Foreskin keratinocyte (primary cell): ENCODE measurements at places on chromosomes 11 and 22. TPM values are rescaled to one million over a fixed set of nuclear protein-coding genes. Genes with fewer than 3 reads are reported as not detected.

GRCh38 chr11:113281052-113281725, 33.2 kb upstream of the TTC12 start:
- DNase-seq = no peak

DNA sequence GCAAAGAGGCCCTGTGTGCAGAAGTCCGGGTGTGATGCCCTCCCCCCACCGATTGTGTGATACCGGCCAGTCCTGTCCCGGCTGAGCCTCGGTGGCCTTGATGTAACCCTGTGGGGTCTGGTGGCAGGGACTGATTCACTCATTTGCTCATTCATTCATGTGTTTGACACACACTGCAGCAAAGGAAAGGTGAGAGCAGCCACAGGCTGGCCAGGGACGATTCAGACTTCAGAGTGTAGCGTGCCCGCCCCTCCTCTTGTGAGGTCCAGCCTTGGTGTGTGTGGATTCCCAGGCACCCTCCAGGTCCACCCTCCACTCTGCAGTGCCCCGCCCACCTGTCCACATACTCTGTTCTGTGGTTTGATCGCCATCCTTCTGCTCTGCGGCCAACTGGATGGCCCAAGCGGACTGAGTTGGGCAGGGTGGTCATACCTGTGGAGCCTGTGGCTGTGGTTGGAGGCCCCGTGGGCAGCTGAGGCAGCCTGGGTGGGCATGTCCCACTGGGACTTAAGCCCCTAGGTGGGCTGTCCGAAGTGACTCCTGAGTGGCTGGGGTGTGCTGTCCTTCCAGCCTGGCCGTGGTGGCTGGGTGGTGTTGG, 58.0 kb upstream of the CCDC188 start:
- no peak for DNase-seq

DNA sequence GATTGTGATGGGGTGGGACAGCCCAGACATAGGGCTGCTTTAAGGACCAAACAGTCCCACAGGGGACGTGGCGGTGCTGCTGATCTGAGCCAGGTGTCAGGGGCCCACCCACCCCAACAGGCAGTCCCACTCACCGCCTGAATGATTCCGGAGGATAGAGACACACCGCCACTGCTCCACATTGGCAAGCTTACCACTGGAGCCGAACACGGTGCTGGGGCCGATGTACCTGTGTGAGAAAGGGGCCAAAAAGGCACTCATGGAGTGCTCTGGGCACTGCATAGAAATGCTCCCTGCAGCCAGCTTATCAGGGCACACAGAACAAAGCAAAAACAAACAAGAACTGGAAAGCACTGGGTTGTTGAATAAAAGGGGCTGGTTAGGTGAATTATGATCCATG, 25.9 kb downstream of the HIRA start:
- DNase-seq = no peak

- DNase-seq = no peak
Observed at GRCh38 chr22:44247346-44247745, 65.4 kb downstream of the SHISAL1 start.

DNA sequence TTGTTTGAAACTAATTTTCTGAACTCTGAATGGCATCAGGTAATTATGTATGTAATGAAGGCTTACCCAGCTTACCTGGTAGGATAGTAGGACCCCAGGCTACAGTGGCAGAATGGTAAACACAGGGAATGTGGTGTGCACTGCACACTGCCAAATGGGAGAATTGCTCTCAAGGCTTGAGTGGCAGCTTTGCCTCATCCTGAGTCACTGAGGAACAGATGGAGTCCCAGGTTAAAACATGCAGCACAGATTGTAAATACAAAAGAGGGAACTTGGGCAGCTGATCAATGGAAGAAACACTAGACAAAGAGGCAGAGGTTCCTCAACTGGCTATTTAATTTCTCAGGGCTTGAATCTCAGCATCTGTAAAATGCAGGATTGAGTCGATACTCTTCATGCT, 24.4 kb downstream of the GPR83 start:
- DNase-seq = peak; percentile 3

DNA sequence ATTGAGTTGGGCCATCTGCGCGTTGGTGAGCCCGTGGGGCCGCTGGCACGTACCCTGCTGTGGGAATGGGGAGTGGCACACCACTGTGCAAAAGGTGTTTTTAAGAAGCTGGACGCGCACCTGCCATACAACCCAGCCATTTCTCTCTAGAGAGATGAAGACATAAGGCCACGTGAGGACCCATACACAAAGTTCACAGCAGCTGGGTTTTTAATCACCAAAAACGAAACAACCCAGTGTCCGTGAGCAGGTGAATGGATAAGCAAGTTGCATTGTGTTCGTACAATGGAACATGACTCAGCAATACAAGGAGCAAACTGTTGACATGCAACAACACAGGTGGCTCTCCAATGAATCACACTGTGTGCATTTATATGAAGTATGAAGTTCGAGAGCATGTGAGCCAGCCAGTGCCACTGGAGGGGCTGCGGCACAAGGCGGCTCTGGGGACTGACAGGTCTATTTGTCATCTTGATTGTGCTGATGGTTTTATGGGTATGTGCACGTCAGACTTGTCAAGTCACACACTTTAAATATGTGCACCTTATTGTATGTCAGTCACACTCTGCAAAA, 30.6 kb upstream of the PANX2 start:
- peak; percentile 25 for DNase-seq

DNA sequence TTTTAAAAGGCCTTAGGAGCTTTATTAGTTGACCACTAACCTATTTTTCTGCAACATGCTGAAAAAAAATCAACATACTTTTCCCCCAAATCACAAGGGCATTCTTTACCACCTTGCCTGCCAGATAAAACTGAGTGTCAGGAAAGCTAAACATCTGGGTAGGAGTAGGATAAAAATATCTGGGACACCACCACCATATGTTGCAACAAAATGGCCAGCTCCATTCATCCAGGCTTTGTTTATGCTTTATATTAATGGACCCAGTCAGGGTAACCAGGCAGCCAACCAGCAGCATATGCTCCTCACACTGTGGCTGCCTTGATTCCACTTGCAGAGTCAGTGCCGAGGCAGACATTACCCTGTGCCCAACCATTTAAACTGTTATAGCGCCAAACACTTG, 1024.5 kb downstream of the LRRC4C start:
- no peak for DNase-seq

- DNase-seq = no peak
Observed at GRCh38 chr22:24027389-24027975, 16.4 kb downstream of the CABIN1 start.

DNA sequence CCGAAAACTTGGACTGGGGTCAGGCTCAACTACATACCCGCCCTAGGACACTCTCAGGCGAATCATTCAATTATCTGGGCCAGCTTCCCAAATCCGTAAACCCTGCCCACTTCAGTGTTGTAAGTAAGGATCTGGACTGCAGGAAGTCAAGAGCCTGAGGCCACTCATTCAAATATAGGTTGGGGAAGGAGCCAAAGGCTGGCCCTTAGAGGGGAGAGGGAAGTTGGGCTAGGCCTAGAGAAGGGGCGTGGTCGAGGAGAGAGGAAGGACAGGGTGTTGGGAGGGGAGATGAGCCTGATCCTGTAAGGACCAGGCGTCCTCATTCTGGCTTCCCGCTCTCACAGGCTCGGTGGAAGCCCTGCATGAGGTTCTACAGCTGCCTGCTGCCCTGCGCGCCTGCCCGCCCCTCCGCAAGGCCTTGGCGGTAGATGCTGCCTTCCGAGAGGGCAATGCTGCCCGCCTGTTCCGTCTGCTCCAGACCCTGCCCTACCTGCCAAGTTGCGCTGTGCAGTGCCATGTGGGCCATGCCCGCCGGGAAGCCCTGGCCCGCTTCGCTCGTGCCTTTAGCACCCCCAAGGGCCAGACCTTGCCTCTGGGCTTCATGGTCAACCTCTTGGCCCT, 3.0 kb downstream of the SAC3D1 start:
- no peak for DNase-seq

DNA sequence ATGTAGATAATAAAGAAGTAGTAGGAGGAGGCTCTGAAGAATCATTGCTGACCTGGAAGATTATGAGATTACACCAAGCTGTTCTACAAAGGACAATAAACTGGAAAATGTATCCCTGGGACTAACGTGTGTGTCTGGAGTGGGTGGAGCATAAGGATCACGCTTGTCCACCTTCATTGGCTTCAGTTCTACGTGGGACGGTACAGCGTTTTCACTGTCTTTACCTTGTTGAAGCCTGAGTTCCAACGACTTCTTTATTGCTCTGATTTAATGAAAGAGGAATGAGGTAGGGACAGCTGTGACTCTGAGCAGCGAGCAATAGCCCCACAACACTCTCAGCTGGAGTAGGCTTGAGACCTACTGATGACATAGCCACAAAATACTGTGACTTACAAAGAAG, 87.0 kb downstream of the ARHGAP42 start:
- DNase-seq = no peak

- DNase-seq = no peak
Observed at GRCh38 chr11:17354601-17354991, 3.0 kb downstream of the NCR3LG1 start.

GRCh38 chr22:38510416-38510970, 4.4 kb upstream of the DDX17 start:
- DNase-seq = no peak

- DNase-seq = peak; percentile 86
Observed at GRCh38 chr11:12287374-12288211, 89.8 kb upstream of the PARVA start.

GRCh38 chr22:27546157-27546935, 255.2 kb downstream of the MN1 start:
- no peak for DNase-seq

- no peak for DNase-seq
Observed at GRCh38 chr11:2327032-2327431, 25.2 kb downstream of the TSPAN32 start.

- no peak for DNase-seq
Observed at GRCh38 chr22:27780161-27780575, 21.4 kb downstream of the MN1 start.

GRCh38 chr11:13486926-13487660, 8.7 kb downstream of the PTH start:
- DNase-seq = no peak

DNA sequence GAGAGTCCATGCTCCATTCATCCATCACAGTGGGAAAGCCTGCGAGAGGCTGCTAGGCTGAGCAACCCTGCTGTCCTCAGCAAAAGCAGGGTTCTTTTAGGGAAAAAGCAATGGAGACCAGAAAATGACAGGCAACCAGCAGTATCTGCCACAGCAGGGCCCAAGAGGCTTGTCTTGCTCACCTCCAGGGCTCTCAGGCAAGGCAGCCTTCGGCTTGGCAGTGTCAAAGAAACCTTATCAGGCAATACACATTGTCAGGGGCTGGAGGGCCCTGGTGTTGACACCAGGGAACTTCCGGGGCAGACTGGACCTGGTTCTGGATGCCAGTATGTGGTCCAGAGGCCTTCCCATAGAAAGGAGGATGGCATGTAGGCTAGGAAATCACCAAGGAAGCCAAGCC, 10.2 kb upstream of the TLCD5 start:
- no peak for DNase-seq

DNA sequence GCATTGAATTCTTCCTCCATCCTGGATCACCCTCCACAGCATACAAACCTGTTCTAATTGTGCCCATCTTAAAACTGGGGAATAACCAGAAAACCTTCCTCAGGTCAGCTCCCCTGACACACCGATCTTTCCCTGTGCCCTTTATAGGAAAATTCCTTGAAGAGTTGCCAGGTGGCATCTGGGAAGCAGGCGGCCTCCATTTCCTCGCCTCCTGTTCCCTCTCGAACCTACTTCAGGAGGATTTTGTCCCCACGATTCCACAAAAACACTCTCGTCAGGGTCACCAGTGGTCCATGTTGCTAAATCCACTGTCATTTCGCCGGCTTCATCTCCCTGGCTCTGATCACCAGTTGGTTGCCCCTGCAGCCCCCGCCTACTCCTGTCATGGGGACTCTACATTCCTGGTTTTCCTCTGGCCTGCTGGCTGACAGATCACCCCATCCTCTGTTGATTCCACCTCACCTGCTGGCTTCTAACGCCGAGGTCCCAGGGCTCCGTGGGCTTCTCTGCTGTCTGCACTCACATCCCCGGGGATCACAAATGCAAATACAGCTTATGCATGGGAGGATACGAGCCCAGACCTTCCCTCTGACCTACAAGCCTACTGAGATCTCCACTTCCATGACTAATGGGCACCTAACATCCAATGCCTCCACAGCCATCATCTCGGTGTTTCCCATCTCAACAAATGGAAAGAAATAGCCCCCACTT, 92.5 kb upstream of the PRDM11 start:
- DNase-seq = no peak

DNA sequence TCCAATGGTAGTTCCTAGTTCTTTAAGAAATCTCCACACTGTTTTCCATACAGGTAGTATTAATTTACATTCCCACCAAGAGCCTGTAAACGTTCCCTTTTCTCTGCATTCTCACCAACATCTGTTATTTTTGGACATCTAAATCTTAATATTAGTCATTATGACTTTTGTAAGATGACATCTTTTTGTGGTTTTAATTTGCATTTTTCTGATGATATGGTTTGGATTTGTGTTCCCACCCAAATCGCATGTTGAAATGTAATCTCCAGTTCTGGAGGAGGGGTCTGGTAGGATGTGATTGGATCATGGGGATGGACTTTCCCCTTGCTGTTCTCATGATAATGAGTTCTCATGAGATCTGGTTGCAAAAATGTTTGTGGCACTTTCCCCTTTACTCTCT, 89.0 kb downstream of the MUC15 start:
- no peak for DNase-seq

- no peak for DNase-seq
Observed at GRCh38 chr11:111230122-111230465, 15.4 kb upstream of the POU2AF2 start.

DNA sequence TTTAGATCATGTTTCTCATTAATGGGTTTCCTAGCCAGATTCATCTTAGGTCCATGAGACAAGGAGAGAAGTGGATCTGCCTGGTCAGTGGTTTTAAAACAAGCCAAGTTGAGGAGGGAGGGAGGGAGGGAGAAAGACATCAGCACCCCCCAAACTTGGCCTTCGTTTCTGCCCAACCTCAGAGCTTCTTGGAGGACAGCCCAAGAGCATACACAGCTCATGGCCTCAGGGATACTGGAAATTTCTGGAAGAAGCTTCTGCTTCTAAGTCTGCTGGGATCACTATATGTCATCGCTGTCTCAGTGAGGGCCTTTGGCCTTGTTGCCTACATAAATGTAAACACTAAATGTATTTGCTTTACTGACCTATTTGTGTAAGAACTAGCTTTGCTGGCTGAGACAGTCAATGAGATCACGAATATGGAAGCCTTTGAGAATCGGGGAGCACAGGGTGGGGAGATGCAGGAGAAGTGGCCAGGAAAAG, 375.1 kb downstream of the BUD13 start:
- no peak for DNase-seq

- no peak for DNase-seq
Observed at GRCh38 chr22:20549232-20549841, 41.9 kb downstream of the MED15 start.

The GVQW3 gene
- polyA plus RNA-seq = 0.22 and 0.43 TPM in 2 replicates

The RSF1 gene
- 3.8 and 4.3 TPM in 2 replicates for polyA plus RNA-seq

The OR52I1 gene
- not detected in 2 replicates for polyA plus RNA-seq

The RASD2 gene
- polyA plus RNA-seq = 0.06 and 0.10 TPM in 2 replicates

The IGLL1 gene
- not detected in 2 replicates for polyA plus RNA-seq

The SEC14L2 gene
- polyA plus RNA-seq = 28.3 and 35.2 TPM in 2 replicates

The C11orf91 gene
- 0.20 and 0.50 TPM in 2 replicates for polyA plus RNA-seq

The NUDT8 gene
- 11.0 and 11.6 TPM in 2 replicates for polyA plus RNA-seq

The GPR83 gene
- not detected in 2 replicates for polyA plus RNA-seq

The GAL3ST1 gene
- not detected in 2 replicates for polyA plus RNA-seq

The ZNF215 gene
- 2.1 and 2.2 TPM in 2 replicates for polyA plus RNA-seq

The OSBP2 gene
- polyA plus RNA-seq = 1.0 and 1.2 TPM in 2 replicates

The PRDM10 gene
- polyA plus RNA-seq = 1.2 and 1.5 TPM in 2 replicates

The B4GALNT4 gene
- polyA plus RNA-seq = 13.6 and 37.2 TPM in 2 replicates

The WNT11 gene
- 0.06 and 0.07 TPM in 2 replicates for polyA plus RNA-seq

The IFITM1 gene
- 615 and 795 TPM in 2 replicates for polyA plus RNA-seq

The CDKN1C gene
- 2.6 and 2.8 TPM in 2 replicates for polyA plus RNA-seq

The OR52W1 gene
- not detected in 2 replicates for polyA plus RNA-seq
